ENCODE measurements at places on chromosomes 1 and 21. TPM values are rescaled to one million over a fixed set of nuclear protein-coding genes. Genes with fewer than 3 reads are reported as not detected.

The EFNA1 gene
- 142 TPM for total RNA-seq

The ASAP3 gene
- total RNA-seq = 29.5 TPM

The HP1BP3 gene
- total RNA-seq = 330 TPM

The MROH9 gene
- 0.67 TPM for total RNA-seq

- no peak for DNase-seq
- H3K27me3 ChIP-seq = no peaks in the 10 kb centered on the region
- H3K4me1 ChIP-seq = peaks cover 90% of the 10 kb centered on the region
- H3K4me3 ChIP-seq = no peak overlapping the region
These were observed 75.8 kb downstream of the ITPKB start for GRCh38 chr1:226663327-226663704.

DNA sequence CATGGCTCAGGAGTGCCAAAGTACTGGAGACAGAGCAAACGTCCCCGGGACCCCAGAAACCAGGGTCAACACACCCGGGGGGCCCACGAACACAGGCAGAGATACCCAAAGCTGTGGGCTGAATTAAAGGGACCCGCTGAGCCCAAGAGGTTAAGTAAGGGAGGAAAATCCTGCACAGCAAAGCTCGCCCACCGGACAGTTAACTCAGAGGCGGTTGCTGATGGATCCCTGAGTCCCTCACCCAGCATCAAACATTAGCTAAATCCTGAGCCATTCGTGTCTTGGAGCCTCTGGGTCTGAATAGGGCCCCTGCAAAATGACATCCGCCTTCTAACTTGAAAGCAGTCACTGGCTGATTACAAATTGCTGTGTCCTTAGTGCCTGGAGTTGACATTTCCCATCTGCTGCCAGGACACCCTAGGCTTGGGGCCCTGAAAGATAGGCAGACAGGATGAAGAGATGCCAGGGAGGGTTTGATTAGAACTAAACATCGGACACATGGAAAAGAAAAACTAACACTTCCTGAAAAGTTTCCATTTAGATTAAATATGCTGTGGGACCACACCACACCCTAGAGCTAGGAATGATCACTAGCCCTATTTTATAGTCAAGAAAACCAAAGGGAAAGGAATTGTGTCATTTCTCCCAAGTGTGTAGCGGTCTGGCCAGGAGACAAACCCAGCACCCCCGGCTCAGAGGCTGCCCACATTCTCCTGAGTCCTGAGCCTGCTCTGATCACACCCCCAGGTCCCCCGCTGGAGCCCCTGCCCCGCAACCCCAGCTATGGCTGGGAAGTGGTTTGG is 239.3 kb downstream of the NPHP4 start:
- H3K4me1 ChIP-seq = peaks cover 25% of the 10 kb centered on the region
- H3K36me3 ChIP-seq = no peaks in the 10 kb centered on the region
- no peak overlapping the region for H3K4me3 ChIP-seq
- no peak overlapping the region for H3K27ac ChIP-seq
- peak; percentile 10 for DNase-seq

GRCh38 chr1:100629391-100629790 is 90.2 kb upstream of the VCAM1 start:
- no peak overlapping the region for H3K27ac ChIP-seq
- no peaks in the 10 kb centered on the region for H3K36me3 ChIP-seq
- no peak for DNase-seq
- H3K4me1 ChIP-seq = peaks cover 5% of the 10 kb centered on the region
- no peak overlapping the region for H3K4me3 ChIP-seq

- no peak for DNase-seq
- no peak overlapping the region for H3K4me3 ChIP-seq
- no peaks in the 10 kb centered on the region for H3K27me3 ChIP-seq
These were observed 136.7 kb upstream of the C1orf105 start for GRCh38 chr1:172283766-172284165.

GRCh38 chr1:178127482-178128191 is 33.7 kb downstream of the RASAL2 start:
- no peaks in the 10 kb centered on the region for H3K27me3 ChIP-seq
- peaks cover 14% of the 10 kb centered on the region for H3K4me1 ChIP-seq
- no peaks in the 10 kb centered on the region for H3K36me3 ChIP-seq
- no peak for DNase-seq
- H3K4me3 ChIP-seq = no peak overlapping the region

DNA sequence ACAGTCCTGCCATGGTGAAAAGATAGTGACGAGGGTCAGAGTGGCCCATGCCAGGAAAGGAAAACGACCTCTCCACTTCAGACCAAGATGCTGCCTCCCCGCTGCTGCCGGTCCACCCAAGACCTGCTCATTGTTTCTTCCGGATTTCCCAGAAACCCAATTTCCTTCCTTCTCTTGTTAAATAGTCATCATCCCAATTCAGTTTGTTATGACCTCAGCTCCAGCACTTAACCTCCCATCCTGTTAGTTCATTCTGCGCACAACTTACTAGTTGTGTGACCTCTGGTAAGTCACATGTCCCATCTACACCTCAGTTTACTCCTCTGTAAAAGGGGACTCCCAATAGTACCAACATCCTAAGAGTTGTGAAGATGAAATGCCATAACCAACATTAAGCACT is 29.9 kb upstream of the PPP1R15B start:
- H3K4me3 ChIP-seq = no peak overlapping the region
- DNase-seq = no peak

GRCh38 chr1:73587080-73587479 is 610.9 kb downstream of the LRRIQ3 start:
- H3K4me3 ChIP-seq = no peak overlapping the region
- H3K36me3 ChIP-seq = no peaks in the 10 kb centered on the region
- no peaks in the 10 kb centered on the region for H3K27me3 ChIP-seq
- H3K4me1 ChIP-seq = no peaks in the 10 kb centered on the region
- H3K27ac ChIP-seq = no peak overlapping the region

Measured in upper lobe of left lung (tissue), 6 donors.